Inflammatory macrophage treated with lipopolysaccharide for 1 hour (primary cell): ENCODE measurements at places on chromosomes 1 and 21.

DNA sequence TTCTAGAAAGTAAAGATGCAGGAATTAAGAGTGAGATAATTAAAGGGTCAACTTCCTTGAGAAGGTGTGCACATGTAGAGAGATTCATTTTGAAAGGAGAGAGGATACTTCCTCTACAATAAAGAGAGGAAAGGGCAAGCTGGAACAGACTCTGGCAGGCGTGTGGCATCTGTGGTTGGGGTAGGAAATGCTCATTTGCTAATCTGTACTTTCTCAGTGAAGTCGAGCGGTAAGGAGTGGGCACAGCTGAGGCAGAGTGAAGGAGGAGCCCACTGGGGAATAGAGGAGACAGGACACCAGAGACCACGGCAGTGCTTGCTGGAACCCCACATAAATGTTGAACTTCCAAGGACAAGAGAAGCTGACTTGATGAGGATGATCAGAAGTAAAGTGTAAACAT, 49.1 kb downstream of the PCSK9 start:
- DNase-seq = no peak

- no peak for DNase-seq
These were observed 34.1 kb downstream of the QSOX1 start for GRCh38 chr1:180188684-180189175.

DNA sequence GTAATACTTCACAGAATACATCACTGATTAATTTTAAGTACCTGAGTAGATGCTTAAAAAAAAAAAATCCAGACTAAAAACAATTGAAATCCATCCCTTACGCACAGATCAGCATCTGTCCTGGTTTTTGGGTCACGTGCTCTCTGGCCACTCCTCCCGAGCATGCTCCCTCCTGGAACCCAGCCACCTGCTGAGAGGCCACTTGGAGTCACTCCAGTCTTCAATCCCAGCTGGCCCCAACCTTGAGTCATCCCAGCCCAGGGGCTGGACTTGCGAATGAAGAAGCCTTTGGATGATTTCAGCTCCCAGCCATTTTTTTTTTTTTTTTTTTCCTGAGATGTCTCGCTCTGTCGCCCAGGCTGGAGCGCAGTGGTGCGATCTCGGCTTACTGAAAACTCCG, 8.9 kb downstream of the MAP1LC3C start:
- DNase-seq = no peak

DNA sequence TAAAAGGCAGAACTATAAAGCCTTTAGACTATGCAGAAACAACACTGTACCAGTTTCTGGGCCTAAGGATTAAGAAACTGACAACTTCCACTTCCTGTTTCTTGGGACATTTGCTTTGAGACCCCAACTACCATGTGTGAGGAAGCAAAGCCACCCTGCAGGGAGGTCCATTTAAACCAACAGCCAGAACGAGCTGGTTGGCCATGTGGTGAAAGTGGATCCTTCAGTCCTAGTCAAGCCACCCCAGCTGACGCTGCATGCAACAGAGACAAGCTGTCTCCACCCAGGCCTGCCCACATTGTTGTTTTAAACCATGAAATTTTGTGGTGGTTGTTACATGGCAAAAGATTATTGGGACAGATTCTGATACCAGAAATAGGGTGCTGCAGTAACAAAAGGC, 31.8 kb upstream of the SLFNL1 start:
- DNase-seq = peak; percentile 20

DNA sequence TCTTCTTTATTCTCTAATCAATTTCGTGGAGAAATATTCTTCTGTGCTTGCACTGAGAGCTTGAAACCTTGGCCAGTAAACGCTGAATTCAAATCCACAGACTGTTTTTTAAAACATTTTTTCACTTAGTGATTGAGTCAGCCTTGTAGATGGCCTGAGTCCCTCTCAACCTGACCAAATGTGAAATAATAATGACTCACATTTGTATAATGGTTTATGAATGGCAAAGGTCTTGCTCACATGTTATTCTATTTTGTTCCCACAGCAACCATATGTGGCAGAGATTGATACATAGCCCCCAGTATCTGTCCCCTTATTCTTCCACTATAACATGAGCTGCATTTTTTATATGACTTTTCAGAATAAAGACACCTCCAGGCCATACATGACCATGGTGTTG, 47.8 kb upstream of the CCDC190 start:
- no peak for DNase-seq

DNA sequence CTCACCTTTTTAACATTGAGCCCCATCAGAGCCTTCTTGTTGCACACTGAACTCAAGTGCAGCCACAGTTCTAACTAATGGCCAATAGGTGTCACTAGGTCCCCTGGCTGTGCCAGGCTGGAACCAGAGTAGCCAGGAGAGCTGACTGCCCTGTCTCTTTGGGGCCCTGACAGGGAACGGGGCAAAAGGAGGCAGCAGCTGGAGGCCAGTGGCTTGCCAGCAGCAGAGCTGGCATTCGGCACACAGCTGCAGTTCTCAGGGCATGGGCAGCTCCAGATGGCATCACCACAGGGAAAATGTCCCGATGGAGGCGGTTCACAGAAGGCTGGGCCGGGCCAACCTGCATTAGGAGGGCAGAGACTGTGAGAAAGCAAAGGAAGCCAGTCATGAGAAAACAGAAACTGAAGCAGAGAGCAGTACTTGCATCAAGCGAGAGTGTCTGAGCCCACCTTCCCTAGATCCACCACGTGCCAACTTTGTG, 188.6 kb downstream of the FCRL5 start:
- DNase-seq = peak; percentile 53

DNA sequence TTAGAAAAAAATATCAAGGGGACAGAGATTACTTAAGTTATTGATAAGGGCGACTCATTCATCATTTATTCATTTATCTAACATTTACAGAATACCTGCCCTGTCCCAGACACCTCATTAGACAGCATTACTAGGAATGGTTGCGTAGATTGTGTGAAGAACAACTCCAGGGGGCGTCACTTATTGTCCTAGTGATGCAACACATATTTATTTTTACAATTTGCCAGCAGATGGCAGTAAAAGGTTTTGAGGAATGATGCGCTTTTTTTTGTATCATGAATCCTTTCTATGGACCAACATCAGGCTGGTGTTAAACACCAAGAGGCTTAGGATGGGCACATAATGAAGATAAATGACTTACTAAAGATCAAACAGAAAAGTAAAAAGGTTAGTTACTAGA, 5.5 kb downstream of the NCAM2 start:
- peak; percentile 68 for DNase-seq

GRCh38 chr1:162565460-162565859, 3.9 kb downstream of the UAP1 start:
- DNase-seq = no peak

- no peak for DNase-seq
These were observed 38.7 kb downstream of the BTBD8 start for GRCh38 chr1:92118826-92119225.

DNA sequence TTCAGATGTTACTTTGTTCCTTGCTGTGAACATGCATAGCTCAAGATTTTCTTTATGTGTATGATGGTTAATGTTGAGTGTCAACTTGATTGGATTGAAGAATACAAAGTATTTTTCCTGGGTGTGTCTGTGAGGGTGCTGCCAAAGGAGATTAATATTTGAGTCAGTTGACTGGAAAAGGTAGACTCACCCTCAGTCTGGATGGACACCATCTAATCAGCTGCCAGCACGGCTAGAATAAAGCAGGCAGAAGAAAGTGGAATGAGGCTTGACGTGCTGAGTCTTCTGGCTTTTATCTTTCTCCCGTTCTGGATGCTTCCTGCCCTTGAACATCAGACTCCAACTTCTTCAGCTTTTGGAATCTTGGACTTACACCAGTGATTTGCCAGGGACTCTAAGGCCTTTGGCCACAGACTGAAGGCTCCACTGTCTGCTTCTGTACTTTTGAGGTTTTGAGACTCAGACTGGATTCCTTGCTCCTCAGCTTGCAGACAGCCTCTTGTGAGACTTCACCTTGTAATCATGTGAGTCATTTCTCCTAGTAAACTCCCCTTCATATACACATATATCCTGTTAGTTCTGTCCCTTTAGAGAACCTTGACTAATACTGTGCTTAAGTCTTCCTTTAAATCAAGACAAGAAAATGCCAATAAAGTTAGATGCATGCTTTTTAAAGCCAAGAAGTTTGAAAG, 626.6 kb downstream of the KCNT2 start:
- DNase-seq = no peak

- no peak for DNase-seq
These were observed 56.4 kb downstream of the LDLRAD2 start for GRCh38 chr1:21868482-21868881.

DNA sequence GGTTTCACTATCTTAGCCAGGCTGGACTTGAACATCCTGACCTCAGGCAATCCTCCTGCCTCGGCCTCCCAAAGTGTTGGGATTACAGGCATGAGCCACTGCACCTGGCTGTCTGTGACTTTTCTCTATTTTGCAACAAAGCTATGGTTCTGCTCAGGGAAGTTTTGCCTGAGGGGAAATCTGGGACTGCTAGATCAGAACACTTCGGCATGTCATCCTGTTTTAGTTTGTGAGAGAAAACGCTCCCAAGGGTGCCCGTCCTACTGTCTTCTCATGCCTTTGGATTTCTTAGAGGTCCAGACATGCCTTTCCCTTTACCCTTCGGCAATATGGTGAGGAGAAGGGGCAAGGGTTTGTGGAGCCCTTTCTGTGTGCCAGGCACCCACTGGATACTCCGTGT, 5.6 kb upstream of the CORT start:
- no peak for DNase-seq

DNA sequence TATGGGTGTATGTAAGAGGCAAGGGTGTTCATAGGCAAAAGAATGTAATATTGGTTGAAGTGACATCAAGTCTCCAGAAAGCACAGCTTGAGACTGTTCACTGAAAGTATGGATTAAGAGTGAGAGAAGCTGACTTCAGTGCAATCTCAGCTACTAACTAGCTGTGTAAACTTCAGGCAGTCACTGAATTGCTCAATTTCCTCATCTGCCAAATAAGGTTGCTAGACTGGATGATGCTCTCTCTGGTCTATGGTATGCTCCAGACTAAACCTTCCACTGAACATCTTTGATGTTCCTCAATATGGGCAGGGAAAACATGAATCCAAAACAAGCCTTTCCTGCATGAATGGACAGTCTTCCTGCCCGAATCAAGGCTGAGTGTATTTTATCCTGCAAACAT, 111.8 kb upstream of the USH2A start:
- no peak for DNase-seq

GRCh38 chr1:164830628-164831027, 271.6 kb downstream of the PBX1 start:
- DNase-seq = no peak

DNA sequence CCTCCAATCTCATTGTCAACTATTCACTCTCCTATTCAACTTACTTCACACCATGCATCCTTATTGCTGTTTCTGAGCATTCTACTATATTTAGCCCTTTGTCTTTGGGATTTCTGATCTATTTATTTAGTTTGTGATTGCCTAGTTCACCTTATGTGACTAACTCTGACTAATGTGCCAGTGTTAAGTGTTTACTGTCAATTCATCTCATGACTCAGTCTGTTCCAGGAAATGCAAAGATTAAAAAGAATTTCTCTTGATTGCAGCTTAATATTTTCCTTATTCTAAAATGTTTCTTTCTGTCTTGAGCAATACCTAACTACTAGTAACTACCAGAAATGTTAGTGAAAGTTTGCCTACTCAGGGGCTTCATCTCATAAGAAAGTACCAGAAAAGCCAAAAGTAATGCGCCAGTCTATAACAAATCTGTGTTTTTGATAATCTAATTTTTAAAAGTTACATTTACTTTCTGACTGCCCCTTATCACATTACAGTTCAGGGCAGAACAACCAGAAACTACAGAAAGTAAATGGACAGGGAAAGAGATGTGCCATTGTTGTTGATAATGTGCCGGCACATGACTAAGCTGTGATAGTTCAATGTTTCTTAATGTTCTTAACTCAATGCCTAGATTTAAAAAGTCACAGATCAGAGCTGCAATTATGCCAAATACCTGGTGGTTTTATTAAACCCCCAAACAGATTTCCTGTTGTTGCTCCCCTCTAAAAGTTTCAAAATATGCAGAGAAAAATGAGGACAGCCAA, 556.5 kb downstream of the PTBP2 start:
- DNase-seq = no peak

DNA sequence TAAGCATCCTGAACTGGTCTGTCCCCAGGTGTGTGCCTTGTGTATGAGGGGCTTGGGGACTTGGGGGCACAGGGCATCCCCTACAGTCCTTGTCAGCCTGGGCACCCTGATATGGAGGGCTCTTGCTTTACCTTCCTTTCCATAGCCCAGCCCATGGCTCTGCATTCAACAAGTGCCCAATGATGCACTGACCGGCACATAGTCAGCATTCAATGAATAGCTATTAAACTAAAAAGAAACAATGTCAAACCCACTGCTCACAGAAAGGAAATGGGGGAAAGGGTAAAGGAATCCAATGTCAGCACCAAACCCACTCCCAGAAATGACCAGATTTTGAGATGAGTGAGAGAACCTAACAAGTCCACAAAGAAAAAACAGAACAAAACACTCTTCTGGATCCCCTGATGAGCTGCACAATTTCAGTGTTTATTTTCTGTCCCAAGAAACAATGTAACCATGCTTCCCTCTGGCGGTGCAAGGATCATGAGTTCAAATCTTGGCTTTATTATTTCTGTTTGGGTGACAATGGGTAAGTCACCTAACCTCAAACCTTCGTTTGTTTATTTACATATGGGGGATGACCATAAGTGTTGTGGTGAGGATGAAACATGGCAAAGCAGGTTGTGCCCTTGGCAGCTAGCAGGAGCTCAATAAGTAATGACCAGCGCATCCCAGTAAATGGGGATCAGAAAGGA, 22.0 kb downstream of the SYT6 start:
- no peak for DNase-seq

GRCh38 chr1:161962091-161962887, 61.4 kb downstream of the OLFML2B start:
- DNase-seq = no peak

- no peak for DNase-seq
These were observed 12.6 kb downstream of the NPL start for GRCh38 chr1:182802006-182802803.

DNA sequence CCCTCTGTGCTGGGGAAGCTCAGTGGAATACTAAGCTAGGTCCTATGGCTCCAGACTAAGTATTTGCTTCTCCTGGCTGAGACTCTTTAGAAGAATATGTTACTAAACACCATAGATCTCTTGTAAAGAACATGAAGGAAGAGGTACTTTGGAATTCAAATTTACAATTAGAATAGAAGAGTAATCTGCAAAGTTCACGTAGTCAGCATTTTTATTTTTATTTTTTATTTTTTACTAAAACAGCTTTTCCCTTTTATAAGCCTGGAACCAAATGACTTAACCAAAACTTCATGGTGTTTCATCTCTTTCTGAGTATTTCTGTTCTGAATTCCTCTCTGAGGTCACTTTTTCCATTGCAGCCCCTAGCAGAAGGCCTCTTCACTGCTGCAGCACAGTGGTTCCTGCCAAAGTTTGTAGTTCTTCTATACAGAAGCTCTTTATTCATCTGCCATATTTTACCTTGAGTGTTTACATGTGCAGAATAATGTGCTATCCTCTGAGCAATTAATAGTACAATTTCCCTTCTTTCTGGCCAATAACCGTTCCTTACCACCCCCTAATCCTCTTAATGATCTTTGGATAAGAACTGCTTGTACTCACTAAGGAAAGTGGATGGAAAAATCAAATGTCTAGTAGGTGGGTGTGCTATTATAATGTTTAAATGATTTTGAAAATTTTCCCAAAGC, 27.2 kb downstream of the TSEN15 start:
- no peak for DNase-seq

- peak; percentile 37 for DNase-seq
These were observed 17.9 kb upstream of the ETV3 start for GRCh38 chr1:157156058-157156541.
